NCI-H2081 (cell line): ENCODE measurements at places on chromosomes 11 and 22.

DNA sequence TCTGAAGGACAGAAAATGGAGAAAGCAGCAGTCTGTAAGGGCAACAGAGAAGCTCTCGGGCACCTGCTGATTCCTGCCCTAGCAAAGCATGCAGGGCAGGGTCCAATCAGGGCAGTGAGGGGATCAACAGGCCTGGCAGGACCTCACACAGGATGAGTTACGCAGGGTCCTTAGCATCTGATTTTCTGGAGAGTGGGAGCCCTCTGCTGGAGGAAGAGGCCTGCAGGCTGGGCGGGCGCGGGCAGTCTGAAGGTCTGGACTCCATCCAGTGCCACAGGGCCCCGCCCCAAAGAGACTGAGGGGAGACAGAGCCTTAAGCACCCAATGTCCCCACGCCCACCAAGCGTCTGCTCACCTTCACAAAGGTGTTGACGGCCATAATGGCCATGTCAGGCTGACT lies 28.9 kb downstream of the AP1B1 start:
- no peak for DNase-seq

GRCh38 chr11:3867209-3868091 lies 12.0 kb downstream of the STIM1 start:
- DNase-seq, result no peak

DNA sequence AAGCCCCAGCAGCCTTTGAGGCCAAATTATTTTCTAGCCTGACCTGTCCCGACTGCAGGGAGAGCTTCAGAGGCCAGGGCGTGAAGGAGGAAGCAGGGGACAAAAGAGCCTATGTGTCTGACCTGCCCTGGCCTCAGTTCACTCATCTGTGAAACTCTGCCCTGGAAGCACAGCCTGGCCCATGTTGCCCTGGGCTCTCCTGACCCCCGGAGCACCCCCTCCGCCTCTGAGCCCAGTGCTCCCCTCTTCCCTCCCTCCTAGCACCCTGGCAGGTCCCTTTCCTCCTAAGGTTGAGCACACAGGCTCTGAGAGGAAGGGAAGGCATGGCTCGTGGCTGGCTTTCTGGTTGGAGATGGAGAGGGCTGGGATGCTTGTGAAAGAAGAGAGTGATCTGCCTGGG lies 3.4 kb upstream of the A4GALT start:
- no peak for DNase-seq

- DNase-seq, result no peak
These were observed 269.2 kb upstream of the SORL1-AS1 start for GRCh38 chr11:121721961-121722360.

GRCh38 chr11:96622026-96622634 lies 232.3 kb downstream of the JRKL start:
- no peak for DNase-seq

DNA sequence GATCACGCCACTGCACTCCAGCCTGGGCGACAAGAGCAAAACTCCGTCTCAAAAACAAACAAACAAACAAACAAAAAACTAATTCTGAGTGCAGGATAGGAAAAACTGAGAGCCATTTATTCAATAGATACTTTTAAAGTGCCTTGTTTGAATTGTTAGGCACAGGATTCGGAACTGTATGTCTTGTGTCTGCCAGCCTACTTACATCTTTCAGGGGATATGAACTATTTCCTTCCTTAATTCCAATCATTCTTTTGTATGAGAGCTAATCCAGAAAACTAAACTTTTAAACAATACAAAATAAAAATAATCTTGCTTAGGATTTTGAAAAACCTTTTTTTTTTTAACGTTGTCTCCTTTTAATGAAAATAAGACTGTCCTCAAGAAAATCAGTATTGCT lies 12.6 kb downstream of the UVRAG start:
- DNase-seq, result no peak

- no peak for DNase-seq
These were observed 46.0 kb downstream of the PPARA start for GRCh38 chr22:46196278-46196677.

DNA sequence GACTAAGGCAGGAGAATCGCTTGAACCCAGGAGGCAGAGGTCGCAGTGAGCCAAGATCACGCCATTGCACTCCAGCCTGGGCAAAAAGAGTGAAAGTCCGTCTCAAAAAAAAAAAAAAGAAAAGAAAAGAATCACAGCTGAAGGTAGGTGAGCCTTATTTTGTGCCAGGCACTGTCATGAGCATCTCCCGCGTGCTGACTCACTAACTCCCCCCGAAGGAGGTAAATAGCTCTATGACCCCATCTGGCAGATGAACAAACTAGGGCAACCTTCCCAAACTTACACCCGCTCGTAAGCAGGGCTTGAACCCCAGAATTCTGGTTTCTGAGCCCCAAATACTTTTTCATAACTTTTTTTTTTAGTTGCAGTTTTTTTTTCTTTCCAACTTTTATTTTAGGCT lies 60.3 kb downstream of the ANO1 start:
- DNase-seq, result no peak

DNA sequence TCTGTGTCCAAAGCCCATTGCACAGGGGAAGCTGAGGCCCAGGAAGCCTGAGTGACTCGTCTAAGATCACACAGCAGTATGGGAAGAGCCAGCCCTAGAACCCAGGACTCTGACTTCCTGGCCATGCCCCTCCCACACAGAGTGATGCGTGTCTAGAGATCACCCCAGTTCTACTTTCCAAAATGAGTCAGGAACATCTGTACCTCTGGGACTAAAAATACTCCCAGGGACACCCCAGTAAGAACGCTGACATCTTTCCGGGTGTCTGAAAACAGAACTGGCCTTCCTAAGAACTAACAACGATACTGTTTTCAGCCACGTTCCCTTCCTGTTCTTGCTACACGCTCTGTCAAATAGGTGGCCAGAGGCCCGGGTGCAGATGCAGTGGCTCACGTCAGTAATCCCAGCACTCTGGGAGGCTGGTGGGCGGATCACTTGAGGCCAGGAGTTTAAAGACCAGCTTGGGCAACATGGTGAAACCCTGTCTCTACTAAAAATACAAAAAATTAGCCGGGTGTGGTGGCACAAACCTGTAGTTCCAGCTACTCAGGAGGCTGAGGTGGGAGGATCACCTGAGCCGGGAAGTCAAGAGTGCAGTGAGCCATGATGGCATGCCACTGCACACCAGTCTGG lies 21.7 kb upstream of the PDGFB start:
- DNase-seq, result no peak

- DNase-seq, result no peak
These were observed 9.2 kb downstream of the CRTAM start for GRCh38 chr11:122847466-122847865.

- no peak for DNase-seq
These were observed 5.1 kb upstream of the KRTAP5-9 start for GRCh38 chr11:71542879-71543777.

GRCh38 chr22:20016734-20017621 lies at the start of gene ARVCF:
ARVCF (minus strand) TSS chr22:20016823; CDS start chr22:19990794, 26,029 bp downstream.
- peak; percentile 82 for DNase-seq

GRCh38 chr11:35013514-35014233 lies 97.3 kb downstream of the PDHX start:
- DNase-seq, result no peak

- DNase-seq, result no peak
These were observed 19.8 kb downstream of the TTC12 start for GRCh38 chr11:113334183-113334582.

DNA sequence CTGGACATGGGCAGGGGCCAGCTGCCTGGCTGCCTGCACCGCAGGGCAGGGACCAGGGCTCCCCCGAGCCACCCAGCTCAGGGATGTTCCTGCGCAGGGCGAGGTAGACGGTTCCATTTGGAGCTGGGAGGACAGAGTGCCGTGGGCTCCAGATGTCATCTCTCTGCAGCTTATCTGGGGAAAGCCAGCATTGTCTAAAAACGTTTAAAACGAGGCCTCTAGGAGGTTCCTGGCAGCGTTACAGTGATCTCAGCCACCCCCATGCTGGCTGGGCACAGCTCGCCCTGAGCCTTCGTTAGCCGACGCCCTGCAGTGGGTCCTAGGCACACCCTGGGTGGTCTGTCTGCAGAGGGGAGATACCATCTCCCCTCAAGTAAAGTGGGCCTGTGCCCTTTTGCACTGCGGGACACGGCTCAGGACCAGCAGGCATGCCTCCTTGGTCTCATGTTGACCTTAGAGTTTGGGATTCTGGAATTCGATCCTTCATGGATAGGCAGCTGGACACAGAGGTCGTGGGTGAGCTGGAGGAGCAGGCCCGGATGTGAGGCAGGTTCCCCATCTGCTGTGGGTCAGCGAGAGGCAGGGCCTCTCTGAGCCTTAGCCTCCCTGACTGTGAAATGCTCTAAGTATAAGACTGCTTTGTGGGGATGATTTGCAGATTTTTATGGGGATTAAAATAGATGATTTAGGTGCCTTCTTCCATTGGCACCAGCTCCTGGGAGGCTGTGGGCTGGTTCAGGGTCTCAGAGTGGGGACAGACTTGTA lies 14.1 kb downstream of the SYNGR1 start:
- DNase-seq, result no peak

GRCh38 chr22:37186228-37186996 lies 1.6 kb downstream of the C1QTNF6 start:
- DNase-seq, result no peak

DNA sequence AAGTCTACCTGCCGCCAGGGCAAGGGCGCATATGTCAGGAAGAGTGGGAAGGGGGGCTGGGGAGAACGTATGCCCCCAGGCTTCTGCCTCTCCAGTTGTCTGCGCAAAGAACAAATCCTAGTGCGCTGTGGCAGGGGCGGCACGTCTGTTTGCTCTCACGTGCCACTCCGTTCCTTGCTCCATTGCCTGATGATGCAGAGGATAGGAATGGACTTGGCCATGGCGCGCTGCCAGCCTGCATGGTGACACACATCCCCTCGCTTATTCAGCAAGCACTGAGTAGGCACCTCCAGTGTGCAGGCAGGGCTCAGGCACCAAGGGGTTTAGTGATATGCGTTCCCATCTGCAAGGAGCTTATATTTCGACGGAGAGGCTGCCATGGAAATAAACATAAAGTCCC lies 45.4 kb upstream of the SLC22A12 start:
- no peak for DNase-seq

- DNase-seq, result no peak
These were observed 138.3 kb downstream of the GUCY1A2 start for GRCh38 chr11:106879832-106880546.

DNA sequence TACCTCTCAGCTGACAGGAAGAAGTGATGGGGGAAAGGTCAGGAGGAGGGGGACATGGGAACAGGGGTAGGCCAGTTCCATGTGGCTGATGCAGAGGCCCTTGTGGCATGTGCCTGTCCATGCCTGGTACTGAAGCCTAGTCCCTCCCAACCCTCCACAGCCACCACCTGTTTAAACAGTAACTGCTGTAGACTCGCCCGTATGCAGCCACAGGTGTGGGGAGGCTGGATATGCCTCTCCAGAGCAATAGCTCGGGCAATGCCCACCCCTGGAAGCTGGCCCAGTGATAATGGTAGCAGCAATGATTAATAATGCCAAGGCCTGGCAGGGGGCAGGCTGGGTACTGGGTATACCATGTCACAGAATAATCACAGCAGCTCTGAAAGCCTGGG lies 2.3 kb downstream of the SMTN start:
- peak; percentile 94 for DNase-seq

- no peak for DNase-seq
These were observed 313.5 kb downstream of the BRD1 start for GRCh38 chr22:49514211-49514610.

- DNase-seq, result no peak
These were observed 2.5 kb upstream of the EED start for GRCh38 chr11:86241956-86242535.

- DNase-seq, result no peak
These were observed 1.3 kb upstream of the ZNF202 start for GRCh38 chr11:123742724-123743120.

GRCh38 chr11:74641289-74641688 lies 48.9 kb downstream of the POLD3 start:
- peak; percentile 94 for DNase-seq

DNA sequence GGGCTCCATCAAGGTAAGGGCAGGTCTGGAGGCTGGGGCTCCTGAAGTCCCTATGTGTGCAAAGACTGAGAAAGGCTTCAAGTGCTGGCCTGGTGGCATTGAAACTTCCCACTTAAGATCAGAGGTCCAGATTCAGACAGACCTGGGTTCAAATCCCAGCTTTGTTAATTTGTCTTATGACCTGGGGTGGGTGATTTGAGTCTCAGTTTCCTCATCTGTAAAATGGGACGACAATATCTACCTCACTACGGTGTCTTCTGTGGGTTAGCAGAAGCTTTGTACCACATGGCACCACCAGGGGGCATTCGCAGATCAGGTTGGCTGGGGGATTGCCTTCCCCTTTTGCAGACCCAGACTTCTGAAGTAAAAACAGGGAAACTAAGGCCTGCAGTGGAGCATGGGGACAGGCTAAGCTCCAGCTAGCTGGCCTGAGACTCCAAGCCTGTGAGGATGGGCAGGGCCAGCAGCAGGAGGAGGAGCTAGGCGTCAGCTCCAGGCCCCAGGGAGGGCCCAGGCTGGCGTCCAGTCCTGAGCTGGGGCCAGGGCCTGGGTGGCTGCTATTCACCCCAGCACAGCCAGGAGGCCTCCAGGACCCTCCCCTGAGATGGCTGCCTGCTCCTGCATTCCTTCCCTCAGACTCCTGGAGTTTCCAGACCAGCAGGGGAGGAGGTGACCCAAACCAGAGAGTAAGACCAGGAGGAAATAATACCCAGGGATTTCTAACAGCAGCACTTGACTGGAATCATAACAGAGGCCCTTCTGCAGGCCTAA lies 1.5 kb downstream of the CASTOR1 start:
- peak; percentile 54 for DNase-seq

DNA sequence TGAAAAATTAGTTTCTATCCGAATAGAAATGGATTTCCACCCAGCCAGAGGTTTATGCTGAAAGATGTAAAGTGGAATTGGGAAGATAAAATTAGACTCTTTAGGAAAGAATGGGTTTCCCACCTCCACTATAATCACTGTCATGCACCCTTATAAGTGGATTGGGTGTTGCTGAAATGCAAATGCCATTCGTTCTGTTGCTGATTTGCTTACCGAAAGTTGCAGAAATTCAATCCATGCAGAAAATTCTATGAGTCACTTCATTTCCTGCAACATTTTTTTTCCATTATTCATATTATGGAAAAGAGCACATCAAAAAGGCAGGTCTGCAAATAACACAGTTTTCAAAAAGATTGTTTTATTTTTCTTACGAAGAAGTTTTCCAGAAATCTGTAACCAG lies 65.6 kb downstream of the LDLRAD3 start:
- no peak for DNase-seq

DNA sequence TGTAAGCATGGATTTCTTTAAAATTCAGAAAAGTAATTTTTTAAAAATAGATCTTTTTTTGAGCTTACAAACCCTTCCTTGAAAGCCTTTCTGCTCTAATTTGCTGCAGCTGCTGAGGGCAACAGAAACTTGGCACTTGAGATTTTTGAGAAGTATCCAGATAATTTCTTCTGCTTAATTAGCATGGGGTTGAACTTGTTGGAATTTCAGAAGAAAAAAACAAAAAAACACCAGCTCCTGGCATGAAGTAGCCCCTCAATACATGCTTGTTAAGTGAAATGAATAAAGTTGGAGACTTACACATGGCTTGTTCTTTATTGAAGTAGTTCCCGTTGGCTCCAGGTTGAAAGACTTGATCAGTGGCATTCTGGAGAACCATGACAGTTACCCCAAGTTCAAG lies 331.4 kb upstream of the RAG2 start:
- no peak for DNase-seq

GRCh38 chr11:13215149-13215548 lies 62.4 kb upstream of the BMAL1 start:
- no peak for DNase-seq
